ENCODE measurements at places on chromosomes 6 and 20. TPM values are rescaled to one million over a fixed set of nuclear protein-coding genes. Genes with fewer than 3 reads are reported as not detected.

The DSTN gene
- 106 TPM for total RNA-seq

The GATA5 gene
- total RNA-seq = 0.39 TPM

The SLC2A10 gene
- total RNA-seq = 16.0 TPM

The ADGRF5 gene
- total RNA-seq = not detected

The SRSF12 gene
- 1.9 TPM for total RNA-seq

The TAAR2 gene
- not detected for total RNA-seq

Data from HepG2 (cell line).